Stimulated activated CD4-positive, alpha-beta T cell treated with anti-CD3 and anti-CD28 coated beads, Interleukin-2, amount 100 ng/mL, for 24 hours (primary cell): ENCODE measurements at places on chromosomes 7 and 10.

GRCh38 chr7:135169141-135169963 is 1.2 kb downstream of the CYREN start:
- DNase-seq: peak; percentile 65

- no peak for DNase-seq
These were observed 208.6 kb downstream of the LHFPL3 start for GRCh38 chr7:104536956-104537355.

DNA sequence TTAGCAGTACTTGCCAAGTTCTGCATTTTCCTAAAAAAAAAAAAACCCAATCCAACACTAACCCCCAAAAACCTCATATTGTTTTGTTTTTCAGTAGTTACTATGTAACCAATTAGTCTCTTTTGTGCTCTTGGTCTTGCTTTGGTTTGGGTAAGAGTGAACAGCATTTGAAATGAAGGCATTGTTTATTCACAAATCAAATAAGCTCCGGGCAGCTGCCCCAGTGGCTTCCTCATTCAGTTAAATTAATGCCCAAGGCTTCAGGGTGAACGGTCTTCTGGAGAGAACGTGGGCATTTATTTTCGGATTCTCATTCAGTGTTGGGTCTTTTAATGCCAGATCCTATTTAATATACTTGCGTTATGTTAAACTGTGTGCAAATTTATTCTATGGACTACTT is 108.7 kb downstream of the GFRA1 start:
- no peak for DNase-seq

- no peak for DNase-seq
These were observed 44.7 kb downstream of the DNAJC12 start for GRCh38 chr10:67793313-67793712.

DNA sequence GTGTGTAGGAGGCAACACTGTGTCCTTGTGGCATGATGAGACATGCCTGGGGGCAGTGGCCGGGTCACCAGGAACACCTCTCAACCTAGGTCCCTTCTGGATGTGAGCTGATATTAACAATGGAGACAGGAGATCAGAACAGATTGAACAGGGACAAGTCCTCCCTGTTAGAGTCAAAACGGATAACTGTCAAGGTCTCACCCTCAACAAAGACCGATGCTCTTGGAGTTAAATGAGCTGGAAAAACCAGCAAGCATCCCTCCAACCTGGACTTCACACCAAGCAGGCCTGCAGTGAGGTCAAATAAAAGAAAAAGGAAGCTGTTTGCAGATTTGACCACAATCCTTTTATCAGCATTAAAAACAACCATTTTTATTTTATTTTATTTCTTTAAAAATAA is 49.0 kb downstream of the SLIT1 start:
- no peak for DNase-seq

DNA sequence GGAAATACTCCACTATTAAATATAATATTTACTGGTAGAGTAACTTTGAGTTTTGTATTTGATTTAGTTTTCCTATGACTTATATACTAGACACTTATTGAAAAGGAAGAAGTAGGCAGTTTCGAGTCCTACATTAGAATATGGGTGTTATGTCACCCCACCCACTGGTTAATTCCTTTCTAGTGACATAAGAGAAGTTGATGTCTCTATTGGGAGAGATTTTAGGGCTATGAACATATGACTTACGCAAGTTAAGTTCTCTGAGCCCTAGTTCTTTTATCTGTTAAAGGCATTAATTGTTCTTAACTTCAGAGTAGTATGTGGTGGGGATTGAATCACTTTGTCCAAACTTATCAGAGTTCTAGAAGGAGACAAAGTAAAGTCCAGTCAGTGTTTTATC is 30.5 kb downstream of the CPED1 start:
- no peak for DNase-seq

DNA sequence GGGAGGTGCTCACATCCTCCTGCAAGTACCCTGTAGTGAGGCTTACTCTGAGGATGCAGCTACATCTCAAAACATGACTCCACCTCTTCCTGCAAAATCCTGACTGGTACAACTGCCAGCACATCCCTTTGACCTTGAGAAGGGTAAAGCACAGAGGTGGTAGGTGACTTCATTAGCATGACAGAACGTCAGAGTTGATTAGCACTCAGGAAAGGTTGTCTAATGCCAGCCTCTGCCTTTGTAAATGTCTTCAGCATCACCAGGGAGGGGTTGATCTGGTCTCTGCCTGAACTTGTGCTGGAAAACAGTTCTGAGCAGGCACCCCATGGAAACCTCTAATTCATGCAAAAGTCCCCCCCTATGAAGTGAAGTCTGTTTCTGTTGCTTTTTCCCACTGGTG is 591.3 kb upstream of the GALNT17 start:
- no peak for DNase-seq

GRCh38 chr7:151497306-151497871 is 22.3 kb downstream of the RHEB start:
- DNase-seq: no peak

DNA sequence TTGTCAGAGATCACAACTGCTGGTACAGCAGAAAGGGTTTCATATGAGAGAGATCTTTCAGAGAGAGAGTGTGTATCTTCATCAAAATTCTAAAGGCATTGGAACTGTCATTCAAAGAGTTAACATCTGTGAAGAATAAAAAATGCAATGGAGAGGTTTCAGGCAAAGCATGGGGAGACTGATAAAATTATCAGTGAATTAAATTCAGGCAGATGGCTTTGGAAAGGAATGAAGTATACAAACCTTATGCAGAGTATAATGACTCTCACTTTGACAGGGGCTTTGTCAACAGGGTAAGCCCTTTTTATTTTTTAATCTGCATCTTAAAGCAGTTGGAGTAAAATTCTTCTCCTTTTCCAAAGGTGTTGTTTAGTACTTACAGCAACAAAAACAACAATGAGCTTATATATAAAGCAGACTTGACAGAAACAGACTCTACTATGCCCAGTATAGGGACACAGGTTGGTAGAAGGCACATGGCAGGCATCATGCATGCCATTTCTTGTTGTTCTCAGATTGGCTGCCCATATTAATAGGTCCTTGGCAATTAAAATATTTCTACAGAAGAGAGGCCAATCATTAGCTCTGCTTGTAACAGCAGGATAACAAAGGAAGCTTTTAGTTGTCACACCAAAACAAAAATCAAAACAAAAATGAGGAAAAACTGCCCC is 54.9 kb upstream of the NXPH1 start:
- DNase-seq: no peak

GRCh38 chr7:101744588-101744987 is 72.8 kb upstream of the CUX1 start:
- no peak for DNase-seq

- no peak for DNase-seq
These were observed 285.7 kb downstream of the GLRX3 start for GRCh38 chr10:130421909-130422308.

GRCh38 chr10:17483079-17483478 is 28.7 kb upstream of the ST8SIA6 start:
- no peak for DNase-seq

- no peak for DNase-seq
These were observed 619.2 kb upstream of the GALNT17 start for GRCh38 chr7:70512761-70513160.

GRCh38 chr7:5423976-5424748 is 528 bp upstream of the TNRC18 start:
- DNase-seq: peak; percentile 40

DNA sequence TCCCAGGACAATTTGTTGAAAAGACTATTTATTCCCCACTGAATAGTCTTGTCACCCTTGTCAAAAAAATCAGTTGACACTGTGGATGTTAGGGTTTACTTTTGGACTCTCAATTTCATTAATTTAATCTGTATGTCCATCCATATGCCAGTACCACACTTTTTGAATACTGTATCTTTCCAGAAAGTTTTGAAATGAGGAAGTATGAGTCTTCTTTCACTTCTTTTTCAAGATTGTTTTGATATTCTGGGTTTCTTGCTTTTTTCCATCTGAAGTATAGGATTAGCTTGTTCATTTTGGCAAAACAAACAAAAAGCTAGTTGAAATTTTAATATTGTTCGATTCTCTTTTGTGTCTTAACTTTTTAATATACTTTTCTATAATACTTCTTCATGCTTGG is 21.7 kb downstream of the KLHDC10 start:
- DNase-seq: no peak

- DNase-seq: no peak
These were observed 228.3 kb upstream of the NPVF start for GRCh38 chr7:25456467-25457171.

- DNase-seq: no peak
These were observed 61.6 kb downstream of the CYP51A1 start for GRCh38 chr7:92072708-92073107.

DNA sequence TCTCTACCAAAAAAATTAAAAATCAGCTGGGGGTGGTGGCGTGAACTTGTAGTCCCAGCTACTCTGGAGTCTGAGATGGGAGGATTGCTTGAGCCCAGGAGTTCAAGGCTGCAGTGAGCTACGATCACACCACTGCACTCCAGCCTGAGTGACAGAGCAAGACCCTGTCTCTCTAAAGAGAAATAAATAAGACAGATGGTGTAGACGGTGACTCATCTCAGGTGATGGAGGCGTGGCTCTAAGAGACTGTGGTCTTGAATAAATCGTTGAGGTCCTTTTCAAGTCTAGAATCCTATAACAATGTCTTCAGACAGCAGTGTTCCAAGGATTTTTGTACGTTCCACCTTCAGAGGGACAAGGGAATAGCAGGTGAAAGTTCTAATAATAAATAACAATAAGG is 53.8 kb upstream of the PFKFB3 start:
- no peak for DNase-seq

DNA sequence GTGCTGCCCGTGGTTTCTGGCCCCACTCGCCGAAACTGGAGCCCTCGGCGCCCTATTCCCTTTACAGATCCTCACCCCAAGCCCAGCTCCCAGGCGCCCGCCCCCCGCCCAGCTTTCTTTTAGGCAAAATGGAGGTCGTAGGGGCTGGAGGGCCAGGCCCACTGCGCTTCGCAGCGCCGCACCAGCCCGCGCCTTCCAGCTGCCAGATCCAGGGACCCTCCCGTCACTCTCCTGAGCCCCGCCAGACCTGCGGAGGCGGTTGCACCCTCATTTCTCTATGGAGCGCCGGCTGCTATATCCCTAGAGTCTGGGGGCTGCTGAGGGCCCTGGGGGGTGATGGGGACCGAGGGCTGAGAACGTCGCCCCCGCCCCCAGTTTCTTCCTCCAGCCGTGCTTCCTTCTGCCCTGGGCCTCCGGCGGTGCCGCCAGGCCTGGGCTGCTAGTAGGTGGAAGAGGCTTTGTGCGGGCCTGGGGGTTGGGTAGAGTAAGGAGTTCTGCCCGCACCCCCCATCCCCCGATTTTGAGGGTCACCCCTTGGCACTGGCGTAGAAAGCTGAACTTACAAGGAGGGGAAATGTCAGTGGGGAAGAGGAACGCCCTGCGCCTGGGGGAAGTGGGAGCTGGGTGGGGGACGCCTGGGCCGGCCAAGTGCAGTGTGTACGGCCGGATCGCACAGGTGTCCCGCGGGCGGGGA is 1.0 kb downstream of the GNB2 start:
- DNase-seq: peak; percentile 40

DNA sequence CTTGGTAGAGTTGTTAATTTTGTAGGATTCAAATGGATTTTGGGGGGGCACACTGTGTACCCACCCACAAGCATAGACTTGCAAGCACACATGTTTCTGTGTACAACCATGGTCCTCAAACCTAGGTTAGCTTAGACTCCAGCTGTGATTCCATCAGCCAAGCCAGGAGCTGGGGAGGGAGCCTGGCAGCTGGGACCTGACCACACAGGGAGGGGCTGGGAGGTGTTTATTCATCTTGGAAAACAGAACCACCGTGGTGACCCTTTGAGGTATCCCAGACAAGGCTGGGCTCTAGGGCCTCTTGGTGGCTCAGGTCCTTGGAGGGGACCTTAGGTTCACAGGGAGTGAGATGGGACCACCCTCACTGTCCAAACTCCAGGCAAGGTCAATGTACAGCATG is 410.3 kb downstream of the NEBL start:
- DNase-seq: no peak

GRCh38 chr10:115974816-115975430 is 298.1 kb downstream of the GFRA1 start:
- DNase-seq: no peak

DNA sequence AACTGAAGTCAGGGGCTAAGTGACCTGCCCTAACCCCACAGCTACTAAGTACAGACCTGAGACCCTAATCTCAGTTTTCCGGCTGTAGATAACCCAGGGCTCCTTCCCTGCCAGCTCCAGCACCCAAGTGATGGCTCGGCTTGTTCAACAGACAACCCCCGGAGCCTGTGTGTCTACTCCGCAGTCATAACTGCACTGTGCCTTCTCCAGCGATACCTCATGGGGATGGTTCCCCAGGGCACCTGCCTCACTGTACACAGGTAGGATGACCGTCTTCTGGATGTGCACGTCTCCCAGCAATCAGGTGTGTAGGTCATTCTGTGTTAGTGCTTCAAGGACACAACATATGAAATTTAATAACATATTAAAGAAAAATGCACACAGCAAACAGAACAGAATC is 37.1 kb downstream of the CPXM2 start:
- no peak for DNase-seq

- no peak for DNase-seq
These were observed 55.5 kb upstream of the PTPN12 start for GRCh38 chr7:77481615-77482014.

GRCh38 chr10:8534891-8535290 is 480.4 kb downstream of the GATA3 start:
- DNase-seq: no peak

DNA sequence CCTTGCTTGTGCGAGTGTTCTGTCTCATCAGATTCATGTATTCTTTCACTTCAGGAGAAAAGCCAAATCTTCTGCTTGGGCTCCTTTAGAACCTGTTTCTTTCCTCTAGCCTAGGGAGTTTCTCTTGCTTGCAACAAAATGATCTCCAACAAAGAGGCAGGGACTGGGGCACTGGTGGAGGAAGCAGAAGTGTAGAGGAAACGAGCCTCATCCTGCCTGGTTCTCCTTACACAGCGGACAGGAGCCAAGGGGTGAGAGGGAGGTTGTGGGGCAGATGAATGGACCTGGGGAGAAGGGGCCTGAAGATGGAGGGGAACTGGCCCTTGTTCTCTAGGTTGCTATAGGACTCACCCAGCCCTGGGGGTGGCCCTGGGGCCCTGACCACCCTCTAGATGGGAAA is 141.1 kb downstream of the PKD1L1 start:
- no peak for DNase-seq

GRCh38 chr10:18044976-18045720 is 93.4 kb downstream of the SLC39A12 start:
- DNase-seq: no peak

DNA sequence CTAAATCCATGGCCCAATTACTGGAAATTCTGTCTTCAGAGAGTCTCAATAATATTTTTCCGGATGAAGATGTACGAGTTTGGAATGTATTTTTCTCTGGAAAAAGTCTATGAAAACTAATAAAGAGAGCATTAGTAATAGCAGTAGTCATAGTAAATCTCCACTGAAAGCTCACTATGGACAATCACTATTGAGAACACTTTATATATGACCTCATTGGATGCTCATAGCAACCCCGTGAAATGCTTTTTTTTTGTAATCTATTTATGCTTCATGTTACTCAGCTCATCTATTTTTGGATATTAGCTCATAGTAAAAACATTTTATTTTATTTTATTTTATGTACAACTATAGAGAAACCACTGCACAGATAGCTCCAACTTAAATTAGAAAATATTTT is 94.3 kb upstream of the MYO3A start:
- no peak for DNase-seq
